Nucleus accumbens (tissue), 56 donors: ENCODE measurements at places on chromosomes 6 and 20.

DNA sequence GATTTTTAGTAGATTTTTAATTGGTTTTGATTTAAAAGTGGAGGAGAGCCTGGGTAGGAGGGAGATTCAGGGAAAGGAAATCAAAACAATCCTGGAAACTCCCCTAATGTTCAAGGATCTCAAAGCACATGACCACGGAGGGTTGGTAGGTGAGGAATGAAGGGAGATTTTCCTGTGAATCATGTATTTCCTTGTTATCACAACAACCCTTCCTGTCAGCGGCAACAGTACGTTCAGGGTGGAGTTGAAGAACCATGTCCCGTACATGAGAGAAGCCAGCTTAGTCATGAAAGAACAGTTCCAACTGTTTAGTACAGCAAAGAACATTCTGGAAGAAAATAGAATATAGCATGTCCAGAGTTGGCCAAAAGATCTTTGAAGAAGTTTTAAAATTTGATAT, 79.4 kb upstream of the SCAF8 start:
- DNase-seq: no peak

- DNase-seq: no peak
Observed at GRCh38 chr20:3156811-3157619, 2.6 kb downstream of the FASTKD5 start.

GRCh38 chr6:31332637-31333602, 24.1 kb downstream of the HLA-B start:
- DNase-seq: no peak

DNA sequence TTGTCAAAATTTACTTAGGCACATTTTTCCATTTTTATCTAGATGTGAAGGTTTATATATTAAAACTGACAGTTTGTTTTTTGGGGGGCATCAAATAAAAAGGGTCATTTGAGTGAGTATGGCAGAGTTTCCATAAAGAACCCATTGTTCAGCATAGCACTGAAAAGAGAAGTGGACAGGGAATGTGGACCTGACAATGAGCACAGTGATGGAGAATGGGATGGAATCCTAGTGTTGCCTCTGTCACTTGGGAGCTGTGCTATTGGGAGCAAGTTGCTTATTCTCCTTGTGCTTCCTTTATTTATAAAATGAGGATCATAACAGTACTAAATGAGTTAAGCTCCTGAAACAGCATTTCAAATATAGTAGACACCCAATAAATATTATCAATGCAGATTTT, 130.7 kb upstream of the SIM1 start:
- no peak for DNase-seq

DNA sequence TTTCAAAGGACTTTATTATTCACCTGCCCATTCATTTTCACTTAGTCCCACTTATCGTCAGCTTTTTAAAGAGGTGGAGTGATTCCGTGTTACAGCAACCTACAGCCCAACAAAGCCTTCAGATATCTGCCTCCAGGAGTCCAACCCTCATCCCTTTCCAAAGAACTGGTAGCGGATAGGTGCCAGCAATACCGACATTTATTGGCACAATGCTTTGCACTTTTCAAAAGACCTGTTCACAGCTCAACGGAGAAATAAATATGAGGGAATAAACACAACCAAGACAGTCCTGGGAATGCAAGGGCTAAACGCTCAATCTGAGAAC, 819 bp upstream of the MTRF1L start:
- DNase-seq: no peak

DNA sequence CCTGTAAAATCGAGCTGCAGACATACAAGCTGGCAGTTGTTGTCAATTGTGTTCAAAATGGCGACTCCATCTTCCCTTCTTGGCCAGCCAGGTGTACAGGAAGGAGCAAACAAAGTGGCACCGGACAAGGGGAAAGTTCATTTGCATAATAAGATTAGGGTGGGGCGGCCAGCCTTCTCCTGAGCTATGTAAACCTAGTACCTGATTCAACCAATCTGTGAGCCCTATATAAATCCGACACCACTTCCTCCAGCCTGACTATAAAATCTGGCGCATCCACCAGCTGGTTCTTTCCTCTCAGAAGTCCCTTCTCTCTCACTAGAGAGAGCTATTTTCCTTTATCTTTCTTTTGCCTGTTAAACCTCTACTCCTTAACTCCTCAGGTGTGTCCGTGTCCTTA, 8.1 kb upstream of the HBS1L start:
- DNase-seq: no peak

DNA sequence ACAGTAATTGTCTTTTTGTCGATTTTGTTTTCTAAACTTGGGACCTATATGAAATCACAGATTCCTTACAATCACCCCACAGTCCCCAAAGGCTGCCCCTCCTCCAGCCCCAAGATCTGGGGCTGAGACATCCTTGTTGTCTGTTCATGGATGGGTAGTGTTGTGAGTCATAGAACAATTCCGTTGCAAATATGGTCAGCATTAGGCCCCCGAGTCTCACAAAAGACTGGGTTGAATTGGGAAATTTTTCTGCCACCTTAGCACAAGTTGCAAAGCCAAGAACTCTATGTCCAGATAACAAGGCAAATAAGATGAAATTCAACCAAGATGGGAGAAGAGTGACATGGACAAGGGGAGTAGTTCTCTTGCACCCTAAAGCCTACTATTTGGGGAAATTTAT, 10.5 kb upstream of the TAB2 start:
- no peak for DNase-seq

DNA sequence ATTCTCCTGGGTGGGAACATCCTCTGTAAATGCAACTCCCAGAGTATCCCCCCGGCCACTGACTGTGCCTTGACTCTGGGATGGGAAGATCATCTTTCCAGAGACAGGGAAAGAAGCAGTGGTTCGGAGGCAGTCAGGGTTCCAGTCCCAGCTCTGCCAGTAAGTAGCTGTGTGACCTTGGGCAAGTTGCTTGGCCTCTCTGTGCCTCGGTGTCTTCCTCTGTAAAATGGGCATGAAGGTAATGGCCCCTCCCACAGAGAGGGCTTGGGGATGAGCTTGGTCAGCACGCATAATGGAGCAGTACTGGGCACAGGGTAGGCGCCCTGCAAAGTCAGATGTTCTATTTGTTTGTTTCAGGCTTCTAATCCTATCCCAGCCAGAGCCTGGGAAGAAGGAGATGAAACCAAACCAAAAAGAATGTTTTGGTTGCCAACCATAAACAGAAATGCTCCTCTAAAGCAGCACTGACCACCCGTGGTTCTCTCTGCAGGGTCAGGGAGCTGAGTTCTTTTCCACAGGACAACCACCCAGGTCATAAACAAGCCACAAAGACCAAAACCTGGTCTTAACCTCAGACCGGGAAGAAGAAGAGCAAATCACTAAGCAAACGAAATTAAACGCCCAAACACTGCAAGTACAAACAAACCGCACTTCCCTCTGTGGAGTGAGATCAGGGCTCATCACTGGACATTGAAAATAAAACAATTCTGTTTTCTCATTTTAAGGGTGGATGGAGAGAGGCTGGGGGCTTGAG, 381.0 kb upstream of the SULF2 start:
- DNase-seq: no peak

DNA sequence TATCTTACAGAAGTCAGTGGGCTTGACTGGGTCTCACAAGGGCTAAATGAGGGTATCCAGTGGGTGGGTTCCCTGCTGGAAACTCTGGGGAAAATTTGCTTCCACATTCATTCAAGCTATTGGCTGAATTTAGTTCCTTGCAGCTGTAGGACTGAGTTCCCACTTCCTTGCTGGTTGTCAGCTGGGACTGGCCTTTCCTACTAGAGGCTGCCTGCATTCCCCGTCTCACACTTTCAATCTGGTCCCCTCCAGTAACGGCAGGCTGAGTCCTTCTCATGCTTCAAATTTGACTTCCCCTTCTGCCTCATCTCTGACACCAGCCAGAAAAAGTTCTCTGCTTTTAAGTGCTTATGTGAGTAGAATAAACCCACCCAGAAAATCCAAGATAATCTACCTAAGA, 4.4 kb downstream of the CSNK2A1 start:
- no peak for DNase-seq

GRCh38 chr20:23305098-23305497, 45.5 kb upstream of the NXT1 start:
- no peak for DNase-seq

- no peak for DNase-seq
Observed at GRCh38 chr20:61125546-61126180, 126.4 kb upstream of the CDH4 start.

DNA sequence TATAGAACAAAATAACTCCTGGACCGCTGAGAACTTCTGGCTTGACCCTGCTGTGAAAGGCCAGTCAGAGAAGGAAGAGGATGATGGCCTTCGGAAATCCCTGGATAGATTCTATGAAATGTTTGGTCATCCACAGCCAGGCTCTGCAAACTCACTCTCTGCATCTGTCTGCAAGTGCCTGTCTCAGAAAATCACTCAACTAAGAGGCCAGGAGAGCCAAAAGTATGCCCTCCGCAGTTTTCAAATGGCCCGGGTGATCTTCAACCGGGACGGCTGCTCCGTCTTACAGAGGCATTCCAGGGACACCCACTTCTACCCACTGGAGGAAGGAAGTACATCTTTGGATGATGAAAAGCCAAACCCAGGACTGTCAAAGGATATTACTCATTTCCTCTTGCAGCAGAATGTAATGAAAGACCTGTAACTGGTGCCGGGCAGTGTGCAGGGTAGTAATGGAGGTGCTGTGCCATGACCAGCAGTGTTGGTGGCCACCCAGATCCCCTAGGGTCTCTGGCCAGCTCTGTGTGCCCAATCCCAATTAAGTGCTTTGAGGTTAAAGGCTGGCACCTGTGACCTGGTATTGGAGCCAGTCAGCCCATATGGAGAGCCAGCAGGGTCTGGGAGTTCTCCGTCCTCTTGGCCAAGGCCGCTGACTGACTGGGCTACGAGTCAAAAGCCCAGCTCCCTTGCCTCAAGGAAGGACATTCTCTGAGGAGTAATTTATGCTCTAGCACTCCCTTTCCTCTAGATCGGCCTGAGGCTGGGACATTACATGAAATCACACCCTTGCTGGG, 87.1 kb downstream of the TRMT6 start:
- DNase-seq: no peak

- no peak for DNase-seq
Observed at GRCh38 chr6:49890988-49891387, 24.7 kb upstream of the CRISP1 start.

DNA sequence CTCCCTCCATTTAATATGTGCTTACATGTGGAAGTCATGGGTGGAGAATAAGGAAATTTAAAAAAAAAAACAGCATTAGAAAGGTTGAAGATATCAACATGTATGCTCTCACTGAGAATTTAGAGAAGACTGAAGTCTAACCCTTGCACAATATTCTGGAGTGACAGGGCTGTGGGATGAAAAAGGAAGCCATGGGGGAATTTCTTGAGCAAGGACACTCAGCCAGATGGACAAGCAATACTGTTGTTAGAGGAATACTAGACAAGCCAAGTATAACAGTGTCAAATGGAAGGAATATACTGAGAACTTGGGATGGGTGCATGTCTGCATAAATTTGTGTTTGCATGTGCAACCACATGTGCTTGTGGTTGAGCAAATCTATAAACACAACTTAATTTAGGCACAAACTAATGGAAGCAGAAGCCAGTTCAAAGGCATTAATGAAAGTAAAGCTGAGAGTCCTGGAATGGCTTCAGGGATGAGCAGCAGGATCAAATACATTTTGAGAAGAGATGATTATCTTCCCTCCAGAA, 119.7 kb downstream of the ADGRB3 start:
- no peak for DNase-seq

DNA sequence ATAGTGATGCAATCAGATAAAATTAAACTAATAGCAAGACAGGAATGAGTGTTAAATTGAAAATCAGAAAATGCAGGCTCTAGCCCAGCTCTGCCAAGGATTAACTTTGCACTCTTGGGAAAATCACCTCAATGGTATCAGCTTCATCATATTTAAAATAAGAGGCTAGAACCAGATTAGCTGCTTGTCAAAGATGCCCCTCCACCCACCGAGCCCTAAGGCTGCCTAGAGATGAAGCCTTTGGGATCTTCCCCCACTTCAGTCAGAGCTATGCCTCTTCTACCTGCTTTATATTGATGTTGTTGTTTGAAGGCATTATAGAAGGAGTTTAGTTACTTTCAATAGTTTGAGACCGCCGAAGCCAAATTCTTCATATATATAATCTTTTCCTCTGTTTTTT, 47.4 kb downstream of the HDDC2 start:
- no peak for DNase-seq

GRCh38 chr20:22928679-22929078, 106.4 kb upstream of the SSTR4 start:
- no peak for DNase-seq

- no peak for DNase-seq
Observed at GRCh38 chr6:156718647-156719394, 58.4 kb upstream of the ARID1B start.

- no peak for DNase-seq
Observed at GRCh38 chr6:79189760-79190350, 44.6 kb downstream of the HMGN3 start.

DNA sequence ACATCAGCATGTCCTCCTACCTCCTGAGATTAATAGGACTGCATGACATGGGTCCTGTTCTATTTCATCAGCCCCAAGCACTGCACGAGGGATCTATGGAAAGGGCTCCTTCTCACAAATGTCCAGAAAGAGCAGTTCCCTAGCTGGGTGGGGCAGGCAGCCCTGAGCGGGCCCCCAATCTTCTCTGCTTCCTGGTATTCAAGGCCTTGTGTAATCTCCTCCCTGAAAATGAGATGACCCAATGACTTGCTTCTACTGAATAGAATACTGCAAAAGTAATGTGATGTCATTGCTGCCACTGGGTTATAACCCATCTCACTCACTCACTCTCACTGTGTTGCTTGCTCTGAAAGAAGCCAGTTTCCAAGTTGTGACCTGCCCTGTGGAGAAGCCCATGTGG, 126.4 kb downstream of the OPRM1 start:
- no peak for DNase-seq

DNA sequence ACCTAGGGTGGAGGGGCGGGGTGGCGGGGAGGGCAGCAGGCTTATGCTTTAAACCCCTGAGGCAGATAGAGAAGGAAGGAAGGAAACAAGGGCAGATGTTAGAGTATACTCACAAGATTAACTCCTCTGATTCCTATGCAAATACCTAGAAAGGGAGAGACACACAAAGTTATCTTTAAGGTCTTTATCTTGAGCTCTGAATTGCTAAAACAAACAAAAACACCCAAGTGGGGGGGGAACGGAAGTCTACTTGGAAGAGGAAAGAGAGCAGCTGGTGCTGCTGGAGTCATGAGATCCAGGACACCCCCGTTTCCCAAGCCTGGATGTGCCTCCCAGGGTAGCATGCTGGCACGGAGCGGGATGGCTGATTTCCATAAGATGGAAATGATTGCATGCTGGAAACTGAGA, 43.4 kb downstream of the PLAGL1 start:
- no peak for DNase-seq

DNA sequence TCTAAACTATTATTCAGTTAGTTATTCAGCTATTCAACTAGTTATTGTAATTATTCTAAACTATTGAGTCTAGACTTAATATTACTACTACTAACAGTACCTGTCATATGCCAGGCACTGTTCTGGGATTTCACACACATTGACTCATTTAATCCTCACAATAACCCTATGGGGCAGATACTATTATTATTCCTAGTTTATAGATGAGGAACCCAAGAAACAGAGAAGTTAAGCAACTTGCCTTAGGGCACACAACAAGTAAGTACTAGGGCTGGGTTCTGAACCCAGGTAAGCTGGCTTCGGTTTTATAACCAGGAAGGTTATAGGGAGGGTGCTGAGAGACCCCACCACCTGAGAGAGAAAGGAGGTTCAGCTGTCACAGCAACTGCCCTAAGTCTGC, 7.8 kb downstream of the TEAD3 start:
- DNase-seq: no peak
